Uterus (tissue), 4 donors: ENCODE measurements at places on chromosomes 7 and 10.
A peak's percentile ranks its signal among the peaks of the same experiment; 100 is the strongest.

DNA sequence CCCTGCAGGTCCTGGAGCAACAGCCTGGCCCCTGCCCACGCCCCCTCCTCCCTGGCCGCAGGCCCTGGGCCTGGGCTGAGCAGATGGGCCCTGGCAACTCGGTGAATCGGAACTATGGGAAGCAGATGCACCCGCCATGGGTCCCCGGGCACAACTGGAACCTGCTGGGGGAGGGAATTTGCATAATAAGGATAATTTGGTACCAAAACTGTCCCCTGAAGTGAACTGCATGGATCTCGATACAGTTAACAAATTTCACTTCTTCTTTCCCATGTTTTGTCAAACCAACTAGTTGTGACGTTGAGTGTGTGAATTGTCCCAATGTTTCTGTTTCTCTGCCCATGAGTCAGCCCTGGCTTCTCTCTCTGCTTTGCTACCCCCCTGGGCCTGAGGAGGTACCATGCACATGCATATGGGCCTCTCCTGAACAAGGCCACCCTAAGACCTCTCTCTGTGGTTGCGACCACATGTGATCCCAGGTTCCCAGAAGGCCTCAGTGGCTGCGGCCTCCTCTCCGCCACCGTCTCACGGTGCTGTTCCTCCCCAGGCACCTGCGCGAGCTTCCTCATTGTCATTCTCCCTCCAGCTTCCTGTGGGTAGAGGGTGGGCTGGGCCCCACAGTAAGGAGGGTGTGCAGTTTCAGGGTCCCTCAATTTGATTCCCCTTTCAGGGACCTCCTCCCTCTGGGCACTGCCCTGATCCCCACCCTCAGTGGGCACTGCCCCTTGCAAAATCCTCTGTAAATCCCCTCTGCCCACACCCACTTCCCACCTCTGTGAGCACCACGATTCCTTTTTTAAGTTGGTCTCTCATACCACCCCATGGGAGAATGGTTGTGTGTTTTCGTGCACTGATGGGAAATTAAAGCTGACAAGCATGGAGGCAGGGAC lies 40.0 kb downstream of the FIGNL1 start:
- DNase-seq = no peak

GRCh38 chr7:128389618-128390329 lies 20.0 kb downstream of the IMPDH1 start:
- no peak for DNase-seq

DNA sequence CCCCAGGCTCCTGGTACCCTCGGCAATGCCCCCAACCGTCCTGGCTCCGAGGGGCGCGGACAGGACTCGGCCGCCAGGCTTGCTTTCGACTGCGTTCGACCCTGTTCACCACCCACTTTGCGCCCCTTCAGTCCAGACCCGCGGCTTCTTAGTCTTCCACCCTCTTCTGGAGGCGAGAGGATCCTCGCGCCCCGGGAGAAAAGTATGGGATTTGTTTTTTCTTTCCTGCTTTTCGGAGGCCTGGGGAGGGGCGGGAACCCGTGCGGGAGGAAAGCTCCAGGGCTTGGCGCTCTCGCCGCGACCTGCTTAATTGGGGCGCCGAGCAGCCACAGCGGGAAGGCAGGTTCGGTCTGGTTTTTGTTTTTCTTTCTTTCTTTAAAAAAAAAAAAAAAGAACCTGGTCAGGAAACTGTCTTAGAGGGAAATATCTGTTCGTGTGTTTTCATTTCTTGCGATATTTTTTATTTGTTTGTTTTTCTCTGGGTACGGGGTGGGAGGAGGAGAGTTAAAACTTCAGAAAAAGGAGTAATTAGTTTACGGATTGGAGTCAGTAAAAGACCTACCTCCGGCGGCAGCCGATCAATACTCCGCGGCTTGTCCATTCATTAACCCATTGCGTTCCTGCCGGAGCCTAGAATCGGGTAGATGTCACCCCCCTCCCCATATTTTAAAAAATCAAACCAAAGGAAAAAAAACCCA lies 1.6 kb downstream of the EMX2 start:
- no peak for DNase-seq

GRCh38 chr7:34165466-34165865 lies 260.1 kb downstream of the BMPER start:
- DNase-seq = no peak

DNA sequence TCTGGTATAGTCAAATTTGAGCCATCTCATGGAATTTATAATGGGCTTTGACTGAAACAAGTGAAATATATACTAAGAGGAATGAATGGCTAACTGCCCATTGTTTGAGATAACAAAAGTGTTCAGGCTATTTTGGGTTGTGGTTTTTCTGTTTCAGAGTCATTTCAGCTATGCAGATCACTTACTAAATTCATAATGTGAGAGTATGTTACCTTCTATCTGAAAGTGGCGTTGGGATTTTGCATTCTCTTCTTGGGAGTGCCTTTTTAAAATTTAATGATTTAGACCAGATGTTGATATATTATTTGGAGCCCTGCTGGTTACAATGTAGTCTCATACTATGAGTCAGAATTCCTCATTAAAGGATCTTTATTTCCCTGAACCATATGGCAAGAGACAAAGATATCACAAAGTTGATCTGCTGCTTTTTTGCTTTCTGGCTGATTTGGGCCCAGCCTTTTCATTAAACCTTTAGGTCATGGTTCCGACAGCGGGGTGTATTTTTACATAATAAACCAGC lies 10.4 kb downstream of the VCL start:
- no peak for DNase-seq

DNA sequence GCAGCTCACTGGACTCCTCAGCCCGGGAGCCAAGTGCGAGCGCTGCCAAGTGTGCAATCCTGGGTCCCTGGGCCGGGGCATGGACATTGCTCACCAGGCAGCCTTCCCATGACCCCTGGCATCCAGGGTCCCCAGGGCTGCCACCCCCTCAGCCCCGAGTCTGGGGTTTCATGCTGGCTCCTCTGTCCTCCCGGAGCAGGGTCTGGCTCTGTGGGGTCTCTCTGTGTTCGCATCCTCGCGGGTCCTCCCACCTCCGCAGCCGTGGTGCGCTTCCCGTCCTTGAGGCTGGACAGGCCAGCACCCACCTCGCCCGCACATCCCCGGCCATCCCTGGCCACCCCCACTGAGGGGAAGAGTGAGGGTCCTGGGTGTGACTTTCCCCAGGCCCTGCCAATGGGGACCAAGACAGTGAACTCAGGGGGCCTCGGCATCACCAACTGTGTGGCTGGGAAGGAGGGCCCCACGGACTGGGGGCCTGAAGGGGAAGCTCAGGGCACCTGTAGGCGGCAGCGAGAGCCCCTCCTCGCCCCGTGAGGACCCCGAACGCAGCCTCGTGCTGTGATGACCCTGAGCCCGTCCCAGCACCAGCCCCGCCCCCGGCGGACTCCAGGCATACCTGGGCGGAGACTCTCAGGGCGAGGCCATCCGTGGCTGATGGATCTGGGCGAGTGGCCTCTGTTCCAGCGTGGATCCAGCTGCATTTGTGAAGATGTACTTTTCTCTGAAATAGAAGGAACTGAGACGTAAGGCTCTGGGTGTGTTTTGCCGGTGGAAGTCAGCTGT lies 50.3 kb upstream of the CFAP46 start:
- DNase-seq = no peak

DNA sequence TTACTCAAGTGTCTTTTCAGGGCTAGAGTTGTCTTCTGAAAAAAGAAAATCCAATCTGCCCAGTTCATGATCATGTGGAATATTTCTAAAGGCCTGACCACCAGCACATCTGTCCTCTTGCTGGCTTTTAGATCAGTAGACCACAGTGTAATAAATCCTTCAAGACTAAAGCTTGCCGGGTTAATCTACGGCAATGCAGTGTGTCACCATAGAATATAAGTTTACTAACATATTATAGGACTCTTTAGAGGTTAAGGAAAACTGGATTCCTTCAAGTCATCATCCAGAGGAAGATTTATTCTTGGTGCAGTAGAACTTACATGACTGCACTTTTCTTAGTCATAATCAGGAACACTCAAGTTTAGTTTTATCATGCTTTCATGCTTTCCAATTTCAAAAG lies 349.5 kb downstream of the SEMA3D start:
- DNase-seq = no peak

GRCh38 chr7:55463686-55464262 lies 98.6 kb downstream of the LANCL2 start:
- DNase-seq = no peak

- no peak for DNase-seq
Measured at GRCh38 chr10:6141296-6142151, 52.7 kb downstream of the RBM17 start.

- no peak for DNase-seq
Measured at GRCh38 chr10:22476601-22477321, 131.5 kb downstream of the SPAG6 start.

DNA sequence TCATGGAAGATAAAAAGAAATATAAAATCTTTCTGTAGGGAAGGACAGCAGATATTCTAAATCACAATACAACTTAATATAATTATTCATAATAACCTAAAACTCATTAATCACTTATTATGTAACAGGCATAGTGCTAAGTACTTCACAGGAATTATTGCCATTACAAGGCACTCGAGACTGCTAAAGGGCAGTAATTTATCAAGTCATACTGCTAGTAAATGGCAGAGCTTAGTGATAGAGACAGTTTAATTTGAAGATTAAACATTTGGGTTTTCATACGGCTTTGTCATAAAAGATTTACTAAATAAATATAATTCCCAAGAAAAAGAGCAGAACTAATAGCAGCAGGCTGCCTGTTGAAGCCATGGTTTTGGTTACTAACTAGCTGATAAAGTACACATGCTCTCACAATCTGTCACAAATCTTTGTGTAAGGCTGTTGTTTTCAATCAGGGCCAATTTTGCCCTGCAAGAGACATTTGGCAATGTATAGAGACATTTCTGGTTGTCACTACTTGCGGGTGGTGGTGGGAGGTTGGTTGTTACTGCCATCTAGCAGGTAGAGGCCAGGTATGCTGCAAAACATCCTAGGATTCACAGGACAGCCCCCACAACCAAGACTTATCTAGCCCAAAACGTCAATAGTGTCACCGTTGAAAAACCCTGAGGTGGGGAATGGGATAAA lies 233.3 kb upstream of the CACNA2D1 start:
- DNase-seq = no peak

DNA sequence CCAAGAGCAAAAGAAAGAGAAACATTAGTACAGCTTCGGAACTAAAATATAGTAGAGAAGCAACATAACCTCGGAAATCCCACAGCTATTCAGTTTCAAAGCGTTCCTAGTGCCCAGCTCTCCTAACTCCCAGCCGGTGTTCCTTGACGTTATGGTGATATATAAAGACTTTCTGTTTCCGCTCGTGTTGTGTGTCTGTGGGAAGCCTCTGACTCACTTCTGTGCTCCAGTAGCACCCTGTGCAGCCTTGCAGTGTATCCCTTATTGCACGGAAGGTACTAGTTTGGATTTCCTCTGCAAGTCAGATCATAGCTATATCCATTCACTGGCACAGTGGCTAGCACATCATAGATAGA lies 535 bp downstream of the ASAH2B start:
- DNase-seq = peak; percentile 20

DNA sequence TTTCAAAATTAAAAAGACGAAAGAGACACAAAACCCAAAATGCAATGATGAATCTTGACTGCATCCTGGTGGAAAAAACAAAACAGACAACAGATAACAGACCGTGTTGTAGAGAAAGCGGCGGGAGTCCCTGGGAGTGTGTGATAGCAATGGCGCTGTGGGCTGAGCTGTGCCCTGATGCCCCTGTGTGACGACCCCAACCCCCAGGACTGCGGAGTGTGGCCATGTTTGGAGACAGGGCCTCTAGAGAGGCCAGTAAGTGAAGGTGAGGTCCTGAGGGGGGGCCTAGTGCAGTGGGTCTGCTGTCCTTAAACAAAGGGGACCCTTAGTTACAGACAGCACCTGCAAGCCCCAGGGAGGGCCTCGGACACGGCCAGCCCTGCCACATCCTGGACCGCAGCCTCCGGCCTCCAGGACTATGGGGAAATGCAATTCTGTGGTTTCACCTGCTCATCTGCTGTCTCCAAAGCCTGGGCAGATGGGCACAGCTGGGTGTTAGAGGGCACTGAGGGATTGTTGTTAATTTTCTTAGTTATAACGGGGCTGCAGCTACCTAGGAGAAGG lies 277.7 kb downstream of the DNAJB6 start:
- no peak for DNase-seq

DNA sequence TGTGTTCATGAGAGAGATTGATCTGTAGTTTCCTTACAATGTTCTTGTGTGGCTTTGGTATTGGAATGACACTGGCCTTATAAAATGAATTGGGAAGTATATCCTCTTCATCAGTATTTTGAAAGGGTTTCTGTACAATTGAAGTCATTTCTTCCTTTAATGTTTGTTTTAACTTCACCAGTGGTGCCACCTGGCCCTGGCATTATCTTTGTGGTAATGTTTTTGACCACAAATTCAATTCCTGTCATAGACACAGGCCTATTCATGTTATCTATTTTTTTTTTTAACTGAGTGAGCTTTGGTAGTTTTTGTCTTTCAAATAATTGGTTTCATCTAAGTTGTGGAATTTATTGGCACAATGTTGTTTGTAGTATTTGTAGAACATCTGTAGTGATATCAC lies 127.7 kb downstream of the CDK14 start:
- no peak for DNase-seq

GRCh38 chr10:2777666-2778355 lies 289.5 kb upstream of the PFKP start:
- no peak for DNase-seq

GRCh38 chr7:131431289-131431688 lies 103.6 kb downstream of the MKLN1 start:
- no peak for DNase-seq

GRCh38 chr10:14678637-14679036 lies 96.1 kb downstream of the FAM107B start:
- no peak for DNase-seq
